ENCODE measurements at places on chromosomes 1 and 21. TPM values are rescaled to one million over a fixed set of nuclear protein-coding genes. Genes with fewer than 3 reads are reported as not detected.

PLCH2 gene
- 0.14 TPM for total RNA-seq

MCOLN3 gene
- total RNA-seq: 0.28 TPM

OPRD1 gene
- total RNA-seq: not detected

HORMAD1 gene
- total RNA-seq: not detected

S100PBP gene
- 36.5 TPM for total RNA-seq

LCE1F gene
- not detected for total RNA-seq

TLCD4 gene
- 0.85 TPM for total RNA-seq

LCE1E gene
- not detected for total RNA-seq

TMEM35B gene
- 36.6 TPM for total RNA-seq

FNDC10 gene
- total RNA-seq: 0.92 TPM

LIN28A gene
- not detected for total RNA-seq

ASPM gene
- 7.6 TPM for total RNA-seq

LIPI gene
- not detected for total RNA-seq

GBP2 gene
- 67.4 TPM for total RNA-seq

LYPD8 gene
- 0.14 TPM for total RNA-seq

TNFAIP8L2 gene
- total RNA-seq: not detected

TDRD5 gene
- total RNA-seq: not detected

CCDC30 gene
- total RNA-seq: 1.00 TPM

PHLDA3 gene
- total RNA-seq: 126 TPM

NTMT2 gene
- total RNA-seq: not detected

SLC2A5 gene
- total RNA-seq: 10.7 TPM

SLC45A1 gene
- 2.0 TPM for total RNA-seq

VHLL gene
- 0.28 TPM for total RNA-seq

A3GALT2 gene
- total RNA-seq: not detected

BRDT gene
- not detected for total RNA-seq

C1orf185 gene
- not detected for total RNA-seq

RWDD3 gene
- 12.2 TPM for total RNA-seq

DEGS1 gene
- 65.4 TPM for total RNA-seq

FCER1G gene
- not detected for total RNA-seq

MMEL1 gene
- total RNA-seq: not detected

SAMSN1 gene
- total RNA-seq: not detected
